Activated T-helper 1 cell treated with anti-CD3 and anti-CD28 coated beads, Interleukin-12 subunit alpha, Interleukin-12 subunit beta, Interleukin-2, Interleukin-4 antibody, amounts not matched to agents 30 ng/mL and 10 ng/mL and 1 ng/mL, durations not matched to agents 14 hours and 24 hours and 36 hours (primary cell): ENCODE measurements at places on chromosomes 7 and 10.

DNA sequence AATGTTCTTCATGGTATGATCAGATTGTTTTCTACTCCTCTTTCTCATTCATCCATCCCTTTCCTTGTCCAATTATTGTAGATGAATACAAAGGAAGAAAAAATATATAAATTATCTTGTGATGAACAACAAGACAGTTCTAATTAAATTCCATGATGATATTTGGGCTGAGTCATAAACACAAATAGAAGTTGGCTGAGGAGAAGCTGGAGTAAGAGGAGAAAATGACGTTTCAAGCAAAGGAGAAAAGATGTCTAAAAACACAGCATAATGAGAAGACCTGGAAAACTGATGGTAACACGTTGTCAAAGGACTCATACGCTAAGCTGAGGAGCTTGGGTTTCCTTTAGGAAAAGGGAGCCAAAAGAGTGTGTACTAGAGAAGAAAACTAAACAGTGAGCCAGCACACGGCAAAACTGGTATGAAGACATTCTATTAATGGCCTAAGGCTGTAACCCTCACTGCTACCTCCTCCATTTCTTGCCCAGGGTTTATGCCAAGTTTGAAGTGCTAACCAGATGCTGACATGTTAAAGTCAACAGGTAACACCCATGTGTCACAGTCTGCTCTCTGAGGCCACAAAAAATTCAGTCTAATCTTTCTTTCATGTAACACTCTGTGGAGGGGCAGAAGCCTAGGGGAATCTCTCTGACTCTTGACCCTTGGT is 26.1 kb downstream of the ZFAND4 start:
- H3K4me1 ChIP-seq: no peaks in the 10 kb centered on the region
- no peaks in the 10 kb centered on the region for H3K27me3 ChIP-seq
- H3K36me3 ChIP-seq: peaks cover 13% of the 10 kb centered on the region
- no peak overlapping the region for H3K4me3 ChIP-seq

DNA sequence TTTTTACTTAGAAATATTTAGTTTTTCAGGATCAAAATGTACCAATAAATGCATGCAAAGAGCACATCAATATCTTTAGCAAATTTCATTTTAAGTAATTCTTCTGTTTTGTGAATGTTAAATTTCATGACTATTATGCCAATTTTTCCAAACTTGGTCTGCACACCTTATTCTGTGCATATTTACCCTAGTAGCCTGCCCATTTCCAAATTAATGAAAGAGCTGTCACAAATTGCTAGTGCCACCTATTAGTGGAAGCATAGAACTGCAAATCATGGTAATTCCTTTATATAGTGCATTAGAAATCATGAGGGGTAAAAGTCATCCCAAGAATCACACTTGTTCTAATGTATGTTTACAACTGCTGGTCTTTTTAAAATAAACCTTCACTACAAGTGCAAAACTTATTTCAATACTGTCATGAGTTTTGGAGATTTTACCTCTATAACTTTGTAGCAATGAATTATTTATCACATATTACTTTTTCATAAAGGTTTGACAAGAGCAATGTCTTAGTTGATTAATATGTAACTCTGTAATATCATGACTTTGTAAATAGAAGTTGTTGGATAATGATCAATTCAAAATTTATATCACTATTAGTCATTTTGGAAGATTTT is 5.7 kb downstream of the SEMA3A start:
- no peak for DNase-seq
- no peak overlapping the region for H3K4me3 ChIP-seq
- H3K36me3 ChIP-seq: no peaks in the 10 kb centered on the region
- peaks cover 2% of the 10 kb centered on the region for H3K4me1 ChIP-seq

GRCh38 chr10:70984986-70985722 is 96.8 kb upstream of the PCBD1 start:
- H3K27me3 ChIP-seq: no peaks in the 10 kb centered on the region
- H3K36me3 ChIP-seq: no peaks in the 10 kb centered on the region
- no peak overlapping the region for H3K4me3 ChIP-seq
- no peak for DNase-seq

GRCh38 chr10:8752146-8752843 is 697.8 kb downstream of the GATA3 start:
- DNase-seq: no peak
- H3K4me3 ChIP-seq: no peak overlapping the region
- no peak overlapping the region for H3K27ac ChIP-seq
- no peaks in the 10 kb centered on the region for H3K36me3 ChIP-seq

DNA sequence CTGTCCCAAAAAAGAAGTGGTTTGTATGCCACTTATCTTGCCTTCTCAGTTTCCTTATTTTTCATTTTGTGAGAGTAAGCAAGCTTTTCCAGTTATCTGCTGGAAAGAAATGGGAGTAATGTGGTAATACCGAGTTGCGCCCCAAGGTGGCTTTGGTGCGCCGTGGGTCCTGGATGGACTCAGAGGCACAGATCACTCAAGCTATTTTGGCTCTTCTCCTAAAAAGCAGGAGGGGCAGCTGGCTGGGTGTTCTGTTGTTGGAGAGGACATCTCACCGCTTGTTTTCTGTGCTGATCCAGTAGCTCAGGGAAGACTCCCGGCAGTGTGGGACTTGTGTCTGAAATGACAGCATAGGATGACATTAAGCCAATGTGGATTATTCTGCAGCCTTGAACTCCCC is 16.4 kb downstream of the PRKRIP1 start:
- no peak overlapping the region for H3K4me3 ChIP-seq
- peaks cover 53% of the 10 kb centered on the region for H3K36me3 ChIP-seq
- no peak overlapping the region for H3K27ac ChIP-seq
- no peaks in the 10 kb centered on the region for H3K27me3 ChIP-seq
- DNase-seq: no peak
- H3K4me1 ChIP-seq: peaks cover 40% of the 10 kb centered on the region

GRCh38 chr7:80823057-80823456 is 95.8 kb downstream of the SEMA3C start:
- H3K27me3 ChIP-seq: no peaks in the 10 kb centered on the region
- DNase-seq: no peak
- H3K36me3 ChIP-seq: no peaks in the 10 kb centered on the region
- H3K27ac ChIP-seq: no peak overlapping the region
- H3K4me1 ChIP-seq: no peaks in the 10 kb centered on the region
- H3K4me3 ChIP-seq: no peak overlapping the region

DNA sequence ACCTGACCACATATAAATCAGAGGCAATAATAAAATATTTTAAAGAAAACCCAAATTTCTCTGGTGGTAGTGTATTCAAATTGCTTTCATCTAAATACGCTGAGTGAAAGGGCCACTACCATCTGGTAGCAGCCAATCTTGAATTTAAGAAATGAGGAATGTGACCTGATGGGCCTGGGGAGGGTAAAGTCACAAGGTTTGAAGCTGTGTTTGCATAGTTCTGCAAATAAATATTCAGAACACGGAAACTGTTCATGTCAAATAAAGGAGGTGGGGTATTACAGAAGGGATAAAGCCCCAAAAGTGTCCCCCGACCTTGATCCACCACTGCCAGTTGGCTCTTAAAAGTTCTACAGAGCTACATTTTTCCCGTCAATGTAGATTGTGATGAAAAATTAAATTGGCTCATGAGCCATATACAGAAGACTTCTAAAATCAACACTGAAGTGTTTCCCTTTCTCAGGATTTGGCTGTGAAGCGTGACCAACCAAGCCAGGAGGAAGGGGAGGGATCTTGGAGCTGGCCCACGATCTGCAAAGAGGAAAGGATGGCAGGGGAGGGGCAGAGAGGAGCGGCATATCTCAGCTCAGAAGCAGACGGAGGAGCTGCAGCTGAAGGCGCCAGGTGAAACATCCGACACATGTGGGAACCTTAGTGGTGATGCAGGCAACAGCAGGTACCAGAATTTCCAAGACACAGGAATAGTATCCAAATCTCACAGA is 39.6 kb downstream of the MPP7 start:
- no peak overlapping the region for H3K4me3 ChIP-seq
- no peaks in the 10 kb centered on the region for H3K36me3 ChIP-seq
- no peak overlapping the region for H3K27ac ChIP-seq

DNA sequence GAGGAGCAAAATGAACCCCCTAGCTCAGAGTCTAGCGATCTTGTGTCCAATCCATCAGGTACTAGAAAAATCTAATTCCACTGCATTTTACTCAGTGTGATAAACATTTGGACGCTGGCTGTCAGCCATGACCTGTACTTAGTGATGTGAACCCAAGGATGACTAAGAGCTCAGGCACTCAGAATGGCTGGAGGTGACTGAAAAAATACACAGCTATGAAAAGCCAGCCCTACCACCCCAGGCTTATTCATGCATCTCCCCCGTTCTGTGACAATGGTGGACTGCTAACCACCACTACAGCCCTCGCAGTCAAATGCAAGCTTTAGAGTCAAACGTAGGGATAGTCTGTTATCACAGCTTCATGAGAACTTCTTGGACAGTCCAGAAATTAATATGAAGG is 14.9 kb downstream of the AFAP1L2 start:
- peaks cover 4% of the 10 kb centered on the region for H3K36me3 ChIP-seq
- peaks cover 16% of the 10 kb centered on the region for H3K4me1 ChIP-seq
- no peak overlapping the region for H3K27ac ChIP-seq
- DNase-seq: no peak
- no peak overlapping the region for H3K4me3 ChIP-seq

DNA sequence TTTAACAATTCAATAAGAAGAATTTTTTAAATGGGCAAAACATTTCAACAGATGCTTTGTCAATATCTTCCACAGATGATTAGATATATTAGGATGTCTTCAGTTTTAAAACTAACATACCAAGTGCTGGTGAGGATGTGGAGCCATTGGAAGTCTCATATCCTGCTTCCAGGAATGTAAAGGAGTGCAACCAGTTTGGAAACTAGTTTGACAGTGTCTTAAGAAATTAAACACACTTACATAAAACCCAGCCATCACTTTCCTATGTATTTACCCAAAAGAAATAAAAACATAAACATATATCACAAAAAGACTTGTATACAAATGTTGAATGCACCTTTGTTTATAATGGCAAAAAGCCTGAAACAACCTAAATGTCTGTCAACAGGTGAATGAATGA is 13.3 kb upstream of the AGK start:
- H3K27me3 ChIP-seq: peaks cover 16% of the 10 kb centered on the region
- DNase-seq: no peak
- H3K27ac ChIP-seq: no peak overlapping the region
- peaks cover 7% of the 10 kb centered on the region for H3K4me1 ChIP-seq

DNA sequence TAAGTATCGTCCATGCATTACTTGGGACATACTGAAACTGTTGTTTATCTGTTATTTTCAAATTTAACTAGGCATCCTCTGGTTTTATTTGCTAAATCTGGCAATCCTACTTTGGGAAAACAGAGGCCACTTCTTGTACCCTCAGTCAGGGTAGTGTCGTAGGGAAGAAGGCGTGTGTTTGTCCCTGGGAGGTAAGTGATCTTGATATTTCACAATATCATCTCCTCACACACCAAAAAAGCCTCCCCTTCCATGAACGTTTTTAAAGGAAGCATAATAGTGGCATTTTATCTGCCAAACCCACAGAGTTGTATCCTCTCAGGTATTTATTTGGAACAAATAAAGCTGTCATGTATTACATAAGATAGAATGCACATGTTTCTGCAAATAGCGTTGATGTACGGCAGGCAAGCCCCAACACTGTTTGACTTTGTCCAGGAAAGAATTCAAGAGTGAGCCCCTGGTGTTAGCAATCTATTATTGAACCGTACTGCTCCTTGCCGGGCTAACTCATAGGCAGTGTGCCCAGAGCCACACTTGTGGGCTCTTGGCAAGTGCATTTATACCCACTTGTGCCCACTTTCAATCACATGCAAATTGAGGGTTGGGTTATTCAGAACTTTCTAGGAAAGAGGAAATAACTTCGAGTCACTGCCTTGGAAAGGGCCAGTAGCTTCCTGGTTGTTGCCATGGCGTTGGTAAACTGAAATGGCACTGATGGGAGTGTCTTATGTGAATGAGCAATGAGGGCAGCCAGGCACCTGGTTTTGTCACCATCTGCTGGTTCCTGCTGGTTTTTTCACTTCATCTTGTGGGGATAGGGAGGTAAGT is 266.0 kb downstream of the USP6NL start:
- H3K27me3 ChIP-seq: peaks cover 8% of the 10 kb centered on the region
- H3K36me3 ChIP-seq: no peaks in the 10 kb centered on the region
- no peaks in the 10 kb centered on the region for H3K4me1 ChIP-seq

GRCh38 chr7:143015084-143015483 is 11.8 kb downstream of the OR9A2 start:
- no peaks in the 10 kb centered on the region for H3K36me3 ChIP-seq
- peaks cover 9% of the 10 kb centered on the region for H3K27me3 ChIP-seq
- no peak overlapping the region for H3K27ac ChIP-seq
- no peaks in the 10 kb centered on the region for H3K4me1 ChIP-seq
- no peak overlapping the region for H3K4me3 ChIP-seq

- H3K4me1 ChIP-seq: peaks cover 37% of the 10 kb centered on the region
- no peak for DNase-seq
- H3K27ac ChIP-seq: no peak overlapping the region
- H3K27me3 ChIP-seq: no peaks in the 10 kb centered on the region
Measured at GRCh38 chr7:99109108-99110051, 34.5 kb downstream of the SMURF1 start.

DNA sequence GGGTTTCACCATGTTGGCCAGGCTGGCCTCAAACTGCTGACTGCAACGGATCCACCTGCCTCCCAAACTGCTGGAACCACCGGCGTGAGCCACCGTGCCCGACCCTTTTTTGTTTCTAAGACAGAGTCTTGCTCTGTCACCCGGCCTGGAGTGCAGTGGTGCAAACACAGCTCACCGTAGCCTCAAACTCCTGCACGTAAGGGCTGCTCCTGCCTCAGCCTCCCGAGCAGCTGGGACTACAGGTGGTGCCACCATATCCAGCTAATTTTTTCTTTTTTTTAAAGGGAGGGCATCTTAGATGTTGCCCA is 36.4 kb downstream of the ADAP1 start:
- peaks cover 8% of the 10 kb centered on the region for H3K36me3 ChIP-seq
- peaks cover under 1% of the 10 kb centered on the region for H3K27me3 ChIP-seq
- DNase-seq: no peak
- H3K27ac ChIP-seq: no peak overlapping the region
- no peak overlapping the region for H3K4me3 ChIP-seq

GRCh38 chr10:20330246-20330645 is 514.0 kb downstream of the PLXDC2 start:
- H3K27ac ChIP-seq: no peak overlapping the region
- no peaks in the 10 kb centered on the region for H3K27me3 ChIP-seq
- H3K4me3 ChIP-seq: no peak overlapping the region
- DNase-seq: no peak
- H3K36me3 ChIP-seq: no peaks in the 10 kb centered on the region

- H3K4me1 ChIP-seq: no peaks in the 10 kb centered on the region
- H3K27me3 ChIP-seq: no peaks in the 10 kb centered on the region
- H3K4me3 ChIP-seq: no peak overlapping the region
- no peak overlapping the region for H3K27ac ChIP-seq
Measured at GRCh38 chr10:81865581-81865980, 9.4 kb upstream of the NRG3 start.
